Fibroblast of mammary gland (primary cell): ENCODE measurements at places on chromosomes 5 and 9.

DNA sequence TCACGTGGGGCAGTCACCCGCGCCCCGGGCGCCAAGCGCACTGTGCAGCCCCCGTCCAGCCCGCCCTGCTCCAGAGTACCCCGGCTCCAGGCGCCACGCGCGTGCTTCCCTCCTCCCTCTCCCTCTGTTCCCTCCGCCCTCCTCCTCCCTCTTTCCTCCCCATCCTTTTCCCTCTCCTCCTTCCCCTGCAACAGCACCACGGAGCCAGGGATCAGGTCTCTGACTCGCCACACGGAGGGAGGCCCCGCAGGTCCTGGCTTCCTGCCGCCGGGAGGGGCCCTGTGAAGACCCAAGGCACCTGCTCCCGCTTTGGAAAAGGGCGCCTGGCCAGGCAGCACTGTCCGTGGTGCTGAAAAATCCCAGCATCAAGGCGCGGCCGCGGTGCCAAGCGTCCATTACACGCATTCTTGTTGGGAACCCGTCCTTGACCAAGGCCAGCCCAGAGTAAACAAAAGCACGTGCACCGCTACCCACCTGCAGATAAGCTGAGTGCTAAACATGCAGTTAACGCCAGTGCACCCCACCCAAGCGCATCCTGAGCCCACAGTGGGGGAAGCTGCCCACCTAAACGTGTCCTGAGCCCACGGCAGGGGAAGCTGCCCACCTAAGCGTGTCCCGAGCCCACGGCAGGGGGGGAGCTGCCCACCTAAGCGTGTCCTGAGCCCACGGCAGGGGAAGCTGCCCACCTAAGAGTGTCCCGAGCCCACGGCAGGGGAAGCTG, 21.7 kb downstream of the SLC6A18 start:
- peak; percentile 4 for DNase-seq

- no peak for DNase-seq
Measured at GRCh38 chr5:10684303-10685086, 76.5 kb downstream of the DAP start.

DNA sequence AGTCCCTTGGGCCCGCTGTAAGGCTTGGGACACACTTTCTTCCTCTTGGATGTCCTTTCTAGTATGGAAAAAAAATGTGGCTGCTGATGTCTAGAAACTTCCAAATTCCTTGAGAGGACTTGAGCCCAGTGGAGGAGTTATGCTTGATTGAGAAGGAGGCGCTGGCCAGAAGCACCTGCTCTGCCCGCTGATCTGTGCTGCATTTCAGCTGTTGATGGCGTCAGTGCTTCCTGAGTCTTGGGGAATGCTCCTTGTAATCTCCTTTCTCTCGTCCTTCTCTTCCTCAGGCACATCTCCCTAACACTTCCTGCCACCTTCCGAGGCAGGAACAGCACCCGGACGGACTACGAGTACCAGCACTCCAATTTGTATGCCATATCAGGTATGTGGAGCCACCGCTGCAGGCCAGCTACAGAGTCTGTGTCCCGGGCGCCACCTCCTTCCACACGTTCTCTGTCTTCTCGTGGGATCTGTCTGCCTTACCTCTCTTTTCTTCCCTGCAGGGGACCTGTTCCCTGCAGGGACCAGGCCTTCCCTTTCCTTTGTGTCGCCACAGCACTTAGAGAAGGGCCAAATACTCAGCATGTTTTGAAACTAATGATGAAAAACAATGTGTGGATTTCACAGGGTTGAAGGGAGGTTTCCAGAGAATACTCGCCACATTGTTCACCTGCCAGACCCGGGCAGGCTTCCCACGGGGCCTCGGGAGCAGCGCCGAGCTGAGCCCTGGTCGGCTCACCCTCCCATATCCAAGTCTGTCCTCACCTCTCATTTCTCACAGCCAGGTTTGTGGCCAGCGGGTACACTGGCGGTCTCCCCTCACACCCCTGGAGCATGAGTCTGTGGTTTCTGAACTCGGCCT, 95.2 kb downstream of the MVB12B start:
- DNase-seq = no peak

- DNase-seq = no peak
Measured at GRCh38 chr9:91894023-91894422, 56.0 kb downstream of the ROR2 start.

- DNase-seq = no peak
Measured at GRCh38 chr5:104372796-104373195, 810.2 kb upstream of the NUDT12 start.

DNA sequence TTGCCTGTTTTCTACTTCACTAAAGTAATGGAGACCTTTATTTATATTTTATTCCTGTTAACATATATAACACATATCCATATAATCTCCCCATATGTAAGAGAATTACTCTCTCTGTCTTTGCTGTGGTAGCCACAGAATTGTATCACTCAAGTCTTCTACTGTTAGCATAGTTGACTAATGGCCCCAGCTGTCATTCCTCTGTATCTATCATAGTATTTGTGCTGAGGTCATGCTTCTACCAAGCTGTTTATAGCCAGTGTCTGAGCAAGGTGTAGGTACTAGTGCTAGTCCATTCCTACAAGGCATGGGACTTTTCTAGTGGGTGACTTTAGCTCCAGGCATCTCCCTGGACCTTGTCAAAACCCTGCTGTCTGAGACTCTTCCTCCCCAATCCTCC, 244.1 kb downstream of the KIAA0825 start:
- no peak for DNase-seq
